ENCODE measurements at places on chromosomes 1 and 21. TPM values are rescaled to one million over a fixed set of nuclear protein-coding genes. Genes with fewer than 3 reads are reported as not detected.

Gene CGN
- total RNA-seq = under 0.01 TPM

Gene SLC22A15
- not detected for total RNA-seq

Gene INKA2
- 12.5 TPM for total RNA-seq

Gene NUDT4B
- 8.7 TPM for total RNA-seq

Gene FABP3
- 0.20 TPM for total RNA-seq

Gene LMX1A
- total RNA-seq = not detected

Gene IGSF5
- total RNA-seq = not detected

Gene PGLYRP3
- total RNA-seq = not detected

Gene CBS
- total RNA-seq = 30.4 TPM

Gene MTARC1
- total RNA-seq = 0.99 TPM

Gene NPR1
- 5.9 TPM for total RNA-seq

Gene LYSMD1
- 5.0 TPM for total RNA-seq

Gene MMEL1
- total RNA-seq = 1.4 TPM

Gene HPDL
- 0.60 TPM for total RNA-seq

Gene ODF2L
- total RNA-seq = 22.9 TPM

Gene OPTC
- total RNA-seq = not detected

Gene ARMH1
- under 0.01 TPM for total RNA-seq

Gene NBPF3
- 2.4 TPM for total RNA-seq

Gene NEK2
- total RNA-seq = 2.4 TPM

Gene RGS13
- total RNA-seq = not detected

Data from lung microvascular endothelial cell (primary cell).